ENCODE measurements at places on chromosomes 7 and 10. TPM values are rescaled to one million over a fixed set of nuclear protein-coding genes. Genes with fewer than 3 reads are reported as not detected.

GRCh38 chr7:28135760-28136159 lies 44.8 kb downstream of the JAZF1 start:
- DNase-seq: peak; percentile 52

DNA sequence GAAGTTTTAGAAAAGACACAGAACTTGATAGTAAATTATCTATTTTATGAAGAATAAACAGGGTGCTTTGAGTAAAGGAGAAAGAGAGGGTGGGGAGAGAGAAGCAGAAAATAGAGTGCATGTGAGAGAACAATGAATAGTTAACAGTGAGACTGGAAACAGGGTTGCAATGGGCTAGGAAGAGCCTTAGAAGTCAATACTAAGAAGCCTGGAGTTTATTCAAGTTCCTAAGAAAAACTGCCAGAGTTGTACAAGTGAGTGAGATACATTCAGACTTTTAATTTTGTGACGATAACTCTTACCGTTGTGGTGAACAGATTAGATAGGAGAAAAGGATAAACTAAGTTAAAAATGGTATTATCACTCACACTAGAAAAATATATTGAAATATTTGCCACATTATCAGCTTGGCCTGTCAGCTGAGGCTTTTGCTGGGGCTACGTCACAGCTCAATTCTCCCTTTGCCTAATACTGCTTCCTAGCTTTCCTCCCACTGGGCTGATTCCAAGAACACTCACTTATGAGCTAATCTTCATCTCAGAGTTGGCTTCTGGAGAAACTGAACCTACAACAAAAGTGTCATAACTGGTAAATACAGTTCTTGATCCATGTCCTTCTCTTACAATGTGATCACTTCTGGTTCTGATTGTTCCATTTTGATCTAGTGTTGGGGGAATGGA lies 92.7 kb downstream of the SEMA3D start:
- DNase-seq: peak; percentile 30

- DNase-seq: no peak
These were observed 29.6 kb downstream of the IDE start for GRCh38 chr10:92544296-92544695.

- no peak for DNase-seq
These were observed 50.7 kb downstream of the CHST3 start for GRCh38 chr10:72014785-72015480.

ANKRD61 gene
- total RNA-seq: not detected

SCIN gene
- total RNA-seq: 9.5 TPM

GRCh38 chr7:50426280-50427045 lies 23.7 kb downstream of the FIGNL1 start:
- no peak for DNase-seq
